Stimulated activated CD4-positive, alpha-beta T cell treated with anti-CD3 and anti-CD28 coated beads, TNF-alpha, amount 100 ng/mL, for 24 hours (primary cell): ENCODE measurements at places on chromosomes 5 and 9.

- no peak for DNase-seq
These were observed 311.9 kb upstream of the ANKH start for GRCh38 chr5:15183520-15183919.

GRCh38 chr9:86846656-86847055, 100.7 kb downstream of the GAS1 start:
- DNase-seq: no peak

- DNase-seq: no peak
These were observed 79.9 kb upstream of the APC start for GRCh38 chr5:112657804-112658203.

DNA sequence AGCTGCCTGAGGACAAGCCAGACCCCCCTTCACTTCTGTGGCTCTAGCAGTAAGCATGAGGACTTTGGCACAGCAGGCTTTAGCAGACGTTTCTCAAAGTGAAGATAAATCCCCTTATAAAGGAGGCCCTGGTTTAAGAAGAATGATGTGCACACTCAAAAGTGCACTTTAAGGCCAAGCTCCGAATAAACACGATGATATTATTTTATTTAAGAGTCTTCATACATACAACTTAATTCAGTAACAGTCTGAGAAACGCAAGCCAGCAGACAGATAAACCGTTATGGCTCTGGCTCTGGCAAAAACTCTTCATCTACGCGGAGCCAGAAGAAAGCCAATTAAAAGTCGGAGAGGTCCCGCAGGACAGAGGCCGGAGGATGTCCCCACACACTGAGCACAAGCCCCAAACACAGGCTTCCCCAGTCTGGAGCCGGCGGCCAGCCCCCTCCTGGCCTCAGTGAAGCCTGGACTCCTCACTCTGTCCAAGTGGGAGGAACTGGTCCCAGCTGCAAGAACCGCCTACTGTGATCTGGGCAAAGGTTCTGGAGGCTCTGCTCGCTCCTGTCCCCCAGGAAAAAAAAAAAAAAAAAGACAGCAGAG, 44.6 kb downstream of the ADAMTS2 start:
- DNase-seq: no peak

GRCh38 chr5:6989230-6989629, 276.0 kb downstream of the TENT4A start:
- no peak for DNase-seq

DNA sequence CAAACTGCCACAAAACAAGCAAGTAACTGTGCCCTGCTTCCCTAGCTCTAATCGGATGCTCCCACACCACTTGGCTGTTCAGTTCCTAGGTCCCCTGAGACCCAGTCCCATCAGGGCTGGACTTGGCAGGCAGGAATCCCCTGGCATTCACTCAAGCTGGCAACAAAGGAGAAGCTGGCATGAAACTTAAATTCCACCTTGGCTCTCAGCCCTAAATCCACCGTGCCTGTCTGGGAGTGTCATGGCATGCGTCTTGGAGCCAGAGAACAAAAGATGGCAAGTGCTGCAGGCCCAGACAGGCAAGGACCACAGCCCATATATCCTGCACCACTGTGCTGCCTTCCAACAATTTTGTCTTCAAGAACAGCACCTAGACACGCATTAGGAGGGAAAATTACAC, 38.2 kb downstream of the ETF1 start:
- no peak for DNase-seq

DNA sequence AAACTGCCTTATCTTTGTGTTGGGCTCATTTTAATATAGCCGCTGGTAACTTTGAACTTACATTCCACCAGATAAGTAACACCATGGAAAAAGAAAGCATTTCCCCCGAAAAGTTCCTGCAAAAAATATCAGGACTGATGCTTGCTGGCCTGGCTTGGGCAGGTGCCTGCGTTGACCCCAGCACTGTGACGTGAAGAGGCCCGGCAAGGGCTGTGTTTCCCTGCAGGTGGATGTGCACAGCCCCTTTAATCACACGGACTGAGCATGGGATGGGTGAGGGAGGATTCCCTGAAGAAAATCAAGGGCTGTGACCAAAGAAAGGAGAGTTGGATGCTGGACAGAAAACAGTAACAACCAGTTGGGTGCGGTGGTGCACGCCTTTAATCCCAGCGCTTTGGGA, 138.2 kb downstream of the NSG2 start:
- DNase-seq: no peak

DNA sequence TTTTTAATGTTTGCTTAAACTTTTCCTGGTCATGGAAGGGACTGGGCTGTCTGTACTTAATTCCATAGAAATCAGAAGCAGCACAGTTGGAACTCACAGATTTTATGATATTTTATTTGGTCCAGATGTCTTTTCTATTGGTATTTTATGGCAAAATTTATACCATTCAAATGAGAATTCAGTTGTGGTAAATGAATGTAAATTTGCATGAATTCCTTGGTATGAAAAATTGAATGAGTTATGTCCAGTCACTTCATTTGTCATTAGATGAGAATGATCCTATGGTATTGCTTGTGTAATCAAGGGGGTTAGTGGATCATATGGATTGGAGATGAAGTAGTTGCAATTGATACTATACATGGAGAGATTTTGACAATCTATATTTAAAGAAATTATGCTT, 188.0 kb downstream of the KDM4C start:
- DNase-seq: no peak

DNA sequence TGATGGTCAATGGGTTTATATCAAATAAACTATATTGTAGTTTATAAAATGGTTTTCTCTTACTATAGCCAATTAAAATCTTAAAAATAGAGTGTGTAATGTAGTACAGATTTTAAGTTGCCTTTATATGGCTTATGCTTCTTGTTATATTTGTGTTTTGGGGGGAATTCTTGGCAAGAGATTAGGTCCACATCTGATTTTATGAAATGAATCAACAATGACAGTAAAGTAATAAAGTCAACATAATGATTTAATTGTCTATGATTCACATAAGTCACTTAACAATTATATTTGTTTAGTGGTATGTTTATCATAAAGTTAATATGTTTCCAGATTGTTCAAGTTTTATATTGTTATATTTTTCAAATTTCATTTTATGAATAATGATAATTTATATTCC, 164.8 kb downstream of the COMMD10 start:
- no peak for DNase-seq

DNA sequence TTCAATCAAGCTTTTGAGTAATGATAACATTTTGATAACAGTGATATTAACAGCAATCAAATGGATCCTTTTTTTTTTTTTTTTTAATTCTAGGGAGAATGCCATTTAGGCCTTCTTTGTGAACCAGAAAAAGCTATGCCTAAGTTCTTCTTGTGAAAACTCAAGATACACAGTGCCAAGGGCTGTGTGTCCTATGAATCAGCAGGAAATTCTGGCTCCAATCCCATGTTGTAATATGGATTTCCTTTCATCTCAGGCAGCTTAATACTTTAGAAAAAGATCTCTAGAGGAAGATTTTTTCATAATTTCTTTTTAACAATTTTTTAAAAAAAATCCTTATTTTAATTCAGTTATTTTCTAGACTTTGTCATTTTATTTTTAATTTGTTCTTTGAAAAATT, 96.1 kb downstream of the NUDT12 start:
- DNase-seq: no peak

GRCh38 chr5:178355671-178356070, 123.1 kb upstream of the PHYKPL start:
- no peak for DNase-seq

- no peak for DNase-seq
These were observed 147.5 kb downstream of the CAAP1 start for GRCh38 chr9:26745111-26745510.

- DNase-seq: no peak
These were observed at the start of gene FBN2 for GRCh38 chr5:128538000-128538249. TSS of gene FBN2 (minus strand) at chr5:128538245. CDS start at chr5:128537603, 642 bp downstream.

DNA sequence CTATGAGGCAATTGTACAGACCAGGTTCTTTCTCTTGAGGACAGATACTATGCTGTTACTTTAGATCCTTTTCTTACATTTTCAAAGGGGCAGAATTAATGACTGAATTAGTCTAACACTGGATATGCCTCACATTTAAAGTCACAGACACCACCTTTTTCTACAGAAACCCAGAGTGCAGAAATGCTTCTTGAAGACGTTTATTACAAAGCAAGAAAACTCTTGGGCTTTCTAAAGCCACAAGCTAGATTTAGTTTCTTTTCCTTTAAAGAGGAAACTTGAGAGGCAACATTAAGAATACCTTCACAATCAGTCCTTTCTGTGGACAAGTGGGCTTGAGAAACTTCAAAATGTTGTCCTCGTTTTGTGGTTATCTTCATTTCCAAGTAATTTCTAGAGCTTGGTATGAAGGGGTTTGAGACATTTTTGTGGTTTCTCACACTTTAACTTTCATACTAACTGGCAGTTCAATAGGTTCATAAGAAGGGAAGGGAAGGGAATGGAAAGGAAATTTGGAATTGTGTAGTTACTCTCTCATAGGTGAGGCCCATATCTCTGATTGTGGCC, 527.4 kb downstream of the RASEF start:
- no peak for DNase-seq

DNA sequence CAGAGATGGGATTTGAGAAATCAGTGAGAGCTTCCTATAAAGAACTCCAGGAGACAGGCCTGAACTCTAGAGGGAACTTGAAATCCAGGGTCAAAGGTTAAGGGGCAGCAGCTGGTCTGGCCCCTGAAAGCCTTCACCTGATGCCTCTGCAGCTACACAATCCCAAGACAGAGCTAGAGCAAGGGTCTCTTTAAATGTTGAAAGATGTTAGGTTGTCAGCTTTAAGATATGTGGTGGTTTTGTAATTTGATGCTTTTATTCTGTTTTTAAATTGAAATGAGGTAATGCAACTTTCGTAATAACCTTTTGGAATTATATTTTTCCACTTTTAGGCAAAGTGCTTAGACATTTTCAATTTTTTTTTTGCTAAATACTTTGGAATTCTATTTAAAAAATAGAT, 2.4 kb downstream of the SOWAHA start:
- DNase-seq: no peak

GRCh38 chr9:19104515-19105282, 2.0 kb upstream of the HAUS6 start:
- no peak for DNase-seq

DNA sequence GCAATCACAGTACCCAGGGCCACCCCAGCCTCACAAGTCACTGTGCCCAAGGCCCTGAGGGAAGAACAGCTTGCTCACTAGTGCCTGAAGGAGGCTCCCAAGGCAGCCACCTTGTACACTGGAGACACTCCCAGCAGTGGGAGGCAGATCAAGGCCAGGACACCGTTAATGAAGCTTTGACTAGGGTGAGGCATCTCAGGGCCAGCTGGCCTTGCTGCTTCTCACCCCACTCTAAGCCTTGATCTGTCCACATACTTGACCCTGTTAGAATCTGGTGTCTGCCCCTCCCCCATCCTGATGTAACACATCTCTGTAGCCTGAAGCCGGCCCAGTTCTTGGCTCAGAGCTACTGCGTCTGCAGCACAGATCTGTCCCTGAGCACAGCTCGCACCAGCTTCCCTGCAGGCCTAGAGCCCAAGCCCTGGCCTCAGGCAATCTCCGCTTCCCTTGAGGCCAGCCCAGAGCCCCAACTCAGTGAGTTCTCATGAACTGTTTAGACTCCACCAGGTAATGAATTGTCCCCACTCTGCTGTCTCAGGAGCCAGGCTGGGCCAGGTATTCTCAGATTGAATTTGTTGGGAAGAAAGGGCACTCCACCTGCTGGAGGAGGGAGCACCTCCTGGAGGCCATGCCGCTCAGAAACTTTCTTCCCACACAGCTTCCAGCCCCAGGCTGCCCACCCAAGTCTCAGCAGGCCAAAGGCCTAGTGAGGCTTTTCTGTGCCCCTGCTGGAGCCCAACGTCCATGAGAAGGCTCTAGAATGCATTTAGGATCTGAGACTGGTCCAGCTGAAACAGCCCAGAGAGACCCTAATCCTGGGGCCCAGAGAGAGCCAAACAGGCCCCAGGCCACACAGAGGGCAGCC, 13.4 kb upstream of the JADE2 start:
- no peak for DNase-seq

DNA sequence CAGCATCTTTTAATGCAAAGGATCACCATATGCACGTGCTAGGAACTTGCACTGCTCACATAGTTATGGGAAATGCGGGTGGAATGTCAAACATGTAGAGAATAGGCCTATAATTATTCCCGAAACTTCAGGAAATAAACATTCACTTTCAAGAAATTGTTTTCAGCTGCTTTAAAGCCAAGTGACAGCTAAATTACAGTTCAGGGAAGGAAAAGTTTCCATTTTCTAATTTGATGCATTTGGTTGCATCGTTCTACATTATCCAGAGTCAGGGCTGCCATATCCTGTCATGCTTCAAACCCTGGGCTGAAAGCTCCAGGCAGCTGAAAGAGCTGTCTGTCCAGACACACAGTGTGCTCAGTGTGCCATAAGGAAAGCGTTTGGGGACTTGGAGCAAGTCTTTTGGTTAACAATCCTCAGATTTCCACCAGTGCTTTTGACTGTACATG, 518.1 kb downstream of the CSNK1G3 start:
- DNase-seq: no peak

DNA sequence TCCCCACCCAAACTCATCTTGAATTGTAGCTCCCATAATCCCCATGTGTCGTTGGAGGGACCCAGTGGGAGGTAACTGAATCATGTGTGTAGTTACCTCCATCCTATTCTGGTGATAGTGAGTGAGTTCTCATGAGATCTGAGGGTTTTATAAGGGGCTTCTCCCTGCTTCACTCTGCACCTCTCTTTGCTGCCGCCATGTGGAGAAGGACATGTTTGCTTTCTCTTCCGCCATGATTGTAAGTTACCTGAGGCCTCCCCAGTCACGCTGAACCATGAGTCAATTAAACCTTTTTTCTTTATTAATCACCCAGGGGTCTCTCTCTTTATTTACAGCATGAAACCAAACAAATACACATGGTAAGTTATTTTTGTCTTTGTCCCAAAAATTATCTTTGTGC, 726.1 kb downstream of the CDH18 start:
- no peak for DNase-seq

DNA sequence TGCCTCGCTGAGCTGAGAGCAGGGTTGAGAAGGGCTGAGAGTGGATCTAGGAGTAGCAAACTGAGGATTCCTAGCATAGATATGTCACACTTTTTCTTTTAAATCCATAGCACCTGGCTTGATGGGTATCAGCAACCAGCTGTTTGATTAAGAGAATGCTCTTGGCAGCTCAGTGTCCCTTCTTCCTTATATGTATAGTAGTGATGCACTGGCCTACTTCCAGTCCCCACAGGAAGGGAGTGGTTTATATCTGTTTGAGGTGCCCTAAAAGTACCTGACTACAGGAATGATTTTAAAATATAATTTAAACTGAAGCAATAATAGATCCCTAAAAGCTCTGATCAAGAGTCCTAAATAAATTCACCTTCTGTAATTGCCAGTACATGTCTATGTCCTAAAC, 546.8 kb upstream of the ZNF608 start:
- DNase-seq: no peak

- no peak for DNase-seq
These were observed 98.1 kb upstream of the TUT7 start for GRCh38 chr9:86452201-86452828.

DNA sequence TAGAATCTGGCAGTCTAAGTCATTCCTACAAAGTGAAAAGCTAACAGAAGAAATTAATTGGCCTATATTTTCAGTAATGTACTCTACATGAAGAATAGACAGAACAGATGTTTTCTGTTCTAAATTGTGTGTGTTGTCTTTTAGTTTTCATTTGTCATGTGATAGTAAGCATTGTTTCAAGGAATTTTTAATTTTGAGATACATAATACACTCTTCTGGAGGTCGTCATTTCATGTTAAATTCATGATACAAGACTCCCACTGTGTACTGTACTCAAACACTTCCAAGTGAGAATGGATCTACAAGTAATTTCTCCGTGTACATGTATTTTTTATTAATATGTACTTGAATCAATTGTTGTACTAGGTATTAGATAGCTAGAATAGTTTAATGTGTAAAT, 1522.9 kb downstream of the MAT2B start:
- DNase-seq: no peak

GRCh38 chr5:41339339-41339738, 126.0 kb upstream of the C6 start:
- DNase-seq: no peak
